ENCODE measurements at places on chromosomes 12 and 14. TPM values are rescaled to one million over a fixed set of nuclear protein-coding genes. Genes with fewer than 3 reads are reported as not detected.

The SERPINA12 gene
- total RNA-seq, result not detected

The ASCL1 gene
- total RNA-seq, result not detected

The AMHR2 gene
- not detected for total RNA-seq

The C1RL gene
- 16.4 TPM for total RNA-seq

The TAS2R50 gene
- 0.96 TPM for total RNA-seq

The NTS gene
- not detected for total RNA-seq

The WDR20 gene
- total RNA-seq, result 7.7 TPM

The OVCH1 gene
- not detected for total RNA-seq

The CD63 gene
- 965 TPM for total RNA-seq

The SLC24A4 gene
- not detected for total RNA-seq

The SERPINA10 gene
- not detected for total RNA-seq

The R3HDM2 gene
- total RNA-seq, result 12.6 TPM

The TAS2R42 gene
- total RNA-seq, result not detected

The LMO3 gene
- under 0.01 TPM for total RNA-seq

The RNASE7 gene
- total RNA-seq, result 36.1 TPM

The OR4E2 gene
- total RNA-seq, result not detected

All from tracheal epithelial cell (primary cell).